ENCODE measurements at places on chromosomes 12 and 14.
A peak's percentile ranks its signal among the peaks of the same experiment; 100 is the strongest.

DNA sequence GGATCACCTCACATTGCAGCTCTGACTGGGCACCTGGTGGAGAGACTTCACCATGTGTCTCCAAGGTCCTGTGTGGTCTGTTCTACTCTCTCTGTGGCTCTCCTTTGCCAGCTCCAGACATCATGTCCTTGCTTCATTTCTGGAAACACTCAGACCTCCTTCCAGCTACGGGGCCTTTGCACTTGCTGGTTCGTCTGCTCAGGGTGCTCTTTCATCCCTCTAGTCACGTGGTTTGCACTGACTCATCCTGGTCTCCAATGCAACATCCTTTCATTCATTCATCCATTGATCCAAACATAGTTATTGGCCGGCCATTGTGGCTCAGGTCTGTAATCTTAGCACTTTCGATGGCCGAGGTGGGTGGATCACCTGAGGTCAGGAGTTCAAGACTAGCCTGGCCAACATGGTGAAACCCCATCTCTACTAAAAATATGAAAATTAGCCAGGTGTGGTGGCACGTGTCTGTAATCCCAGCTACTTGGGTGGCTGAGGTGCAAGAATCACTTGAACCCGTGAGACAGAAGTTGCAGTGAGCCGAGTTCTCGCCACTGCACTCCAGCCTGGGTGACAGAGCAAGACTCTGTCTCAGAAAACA lies 23.9 kb upstream of the CCDC63 start:
- DNase-seq = no peak

DNA sequence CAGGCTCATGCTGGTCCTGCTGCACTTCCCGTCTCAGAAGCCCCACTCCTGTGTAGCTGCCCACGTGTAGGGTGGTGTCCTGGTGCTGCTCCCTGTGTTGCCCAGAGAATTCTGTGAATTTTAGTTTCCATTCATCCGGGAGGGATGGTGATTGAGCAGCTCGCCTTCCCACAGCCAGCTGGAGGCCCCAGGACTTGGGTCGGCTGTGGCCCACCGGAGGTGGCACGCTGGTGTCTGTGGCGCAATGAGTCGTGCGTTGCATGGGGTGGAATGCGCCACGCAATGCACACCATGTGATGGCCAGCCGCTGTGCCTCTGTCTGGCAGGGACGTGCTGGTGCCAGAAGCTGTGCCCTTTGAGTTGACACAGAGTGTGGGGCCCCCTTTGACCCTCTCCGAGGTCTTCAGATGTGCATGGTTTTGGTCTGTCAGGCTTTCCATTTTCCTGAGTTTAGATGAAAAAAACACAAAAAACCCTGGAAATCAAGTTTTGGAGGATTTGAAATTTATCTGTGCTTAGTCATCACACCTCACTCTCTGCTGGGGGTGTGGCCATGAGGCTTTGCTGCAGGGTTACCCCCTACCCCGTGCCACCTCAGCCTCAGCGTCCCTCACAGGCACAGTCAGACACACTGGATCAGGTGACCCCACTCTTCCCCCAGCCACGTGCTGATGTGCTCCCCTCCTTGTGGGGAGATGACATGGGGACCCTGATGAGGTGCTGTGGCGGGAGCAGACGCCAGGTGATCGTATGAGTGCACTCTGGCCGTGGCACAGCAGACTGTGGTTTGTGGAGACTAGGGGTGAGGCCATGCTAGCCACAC lies 64.6 kb downstream of the EP400 start:
- no peak for DNase-seq

DNA sequence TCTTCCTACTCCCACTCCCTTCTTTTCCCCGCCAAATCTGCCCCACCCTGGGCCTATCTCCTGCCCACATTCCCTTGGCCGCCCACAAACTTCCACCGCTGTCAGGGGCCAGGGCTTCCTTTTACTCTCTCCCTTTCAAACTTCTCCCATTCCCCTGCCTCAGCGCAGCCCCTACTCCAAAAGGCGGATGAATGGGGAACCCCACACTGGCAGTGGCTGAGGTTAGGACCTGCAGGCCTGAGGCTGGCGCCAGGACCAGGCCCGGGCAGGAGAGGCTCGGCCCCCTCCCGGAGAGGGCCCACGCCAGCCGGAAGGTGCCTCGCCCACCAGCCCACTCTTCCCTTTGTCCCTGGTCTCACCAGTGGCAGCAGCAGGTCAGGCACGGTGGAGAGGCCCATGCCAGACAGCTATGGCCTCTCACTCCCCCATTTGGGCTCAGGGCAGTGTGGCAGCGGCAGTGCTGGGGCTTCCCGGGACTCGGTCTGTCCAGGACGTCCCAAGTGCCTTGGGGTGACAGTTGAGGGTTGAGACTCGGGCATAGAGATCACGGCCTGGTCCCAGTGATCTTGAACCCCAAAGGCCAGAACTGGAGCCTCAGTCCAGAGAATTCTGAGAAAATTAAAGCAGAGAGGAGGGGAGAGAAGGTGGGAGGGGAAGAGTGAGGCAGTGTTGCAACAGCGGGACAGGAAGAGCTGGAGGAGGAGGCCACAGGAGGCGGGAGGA lies at the start of gene TNFRSF1A:
TSS of gene TNFRSF1A (minus strand) at position 660 of the 723 bp plus-strand sequence. CDS start at position 398, 262 bp downstream.
- peak; percentile 85 for DNase-seq

DNA sequence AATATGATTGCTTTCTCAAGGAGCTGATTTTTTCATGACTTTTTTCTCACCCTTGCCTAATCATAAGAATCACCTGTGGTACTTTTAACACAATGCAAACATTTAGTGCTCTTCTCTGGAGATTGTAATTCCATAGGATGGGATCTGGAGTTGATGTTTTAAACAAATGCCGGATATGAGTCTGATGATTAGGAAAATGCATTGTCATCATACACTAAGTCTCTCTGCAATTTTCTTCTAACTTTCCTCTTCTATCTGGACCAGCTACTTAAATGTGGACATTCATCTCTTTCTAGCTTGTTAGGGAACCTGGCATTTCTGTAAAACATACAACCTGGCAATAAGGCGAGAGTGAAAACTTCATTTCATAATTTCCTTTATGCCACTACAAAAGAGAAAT lies 23.5 kb downstream of the PMCH start:
- DNase-seq = no peak

GRCh38 chr14:79599239-79599638 lies 612.1 kb downstream of the DIO2 start:
- no peak for DNase-seq

GRCh38 chr12:104751594-104751993 lies 206.5 kb downstream of the SLC41A2 start:
- DNase-seq = no peak

DNA sequence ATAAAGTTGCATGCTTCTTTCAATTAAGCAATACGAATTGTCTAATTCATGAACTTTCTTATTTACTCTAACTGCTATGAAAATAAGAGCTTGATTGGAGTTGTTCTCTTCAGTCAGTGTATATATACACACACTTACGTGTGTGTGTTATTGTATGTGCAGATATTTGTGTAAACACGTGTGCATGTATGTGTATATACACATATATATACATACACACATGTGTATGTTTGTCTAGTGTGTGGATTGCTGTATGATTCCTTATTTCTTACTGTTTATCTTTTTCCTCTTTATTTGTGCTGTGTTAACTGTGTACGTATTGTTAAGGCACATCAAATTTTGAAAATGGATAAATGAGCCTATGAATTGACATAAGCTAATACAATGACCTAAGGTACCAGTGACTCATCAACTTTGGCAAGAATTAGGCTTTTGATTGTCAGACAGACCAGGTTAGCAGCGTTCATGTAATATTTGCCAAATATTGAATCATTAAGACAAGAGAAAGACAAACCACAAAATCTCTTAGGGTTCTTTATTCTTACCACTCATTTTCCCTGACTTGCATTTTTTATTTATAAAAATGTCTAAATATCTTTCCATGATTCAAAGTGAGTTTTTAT lies 423.9 kb downstream of the SOX5 start:
- DNase-seq = no peak

- DNase-seq = no peak
These were observed 18.0 kb downstream of the DEPDC4 start for GRCh38 chr12:100248886-100249285.

- DNase-seq = no peak
These were observed 454.2 kb downstream of the AEBP2 start for GRCh38 chr12:19893514-19893913.

- DNase-seq = no peak
These were observed 96.9 kb downstream of the HELB start for GRCh38 chr12:66398931-66399910.

DNA sequence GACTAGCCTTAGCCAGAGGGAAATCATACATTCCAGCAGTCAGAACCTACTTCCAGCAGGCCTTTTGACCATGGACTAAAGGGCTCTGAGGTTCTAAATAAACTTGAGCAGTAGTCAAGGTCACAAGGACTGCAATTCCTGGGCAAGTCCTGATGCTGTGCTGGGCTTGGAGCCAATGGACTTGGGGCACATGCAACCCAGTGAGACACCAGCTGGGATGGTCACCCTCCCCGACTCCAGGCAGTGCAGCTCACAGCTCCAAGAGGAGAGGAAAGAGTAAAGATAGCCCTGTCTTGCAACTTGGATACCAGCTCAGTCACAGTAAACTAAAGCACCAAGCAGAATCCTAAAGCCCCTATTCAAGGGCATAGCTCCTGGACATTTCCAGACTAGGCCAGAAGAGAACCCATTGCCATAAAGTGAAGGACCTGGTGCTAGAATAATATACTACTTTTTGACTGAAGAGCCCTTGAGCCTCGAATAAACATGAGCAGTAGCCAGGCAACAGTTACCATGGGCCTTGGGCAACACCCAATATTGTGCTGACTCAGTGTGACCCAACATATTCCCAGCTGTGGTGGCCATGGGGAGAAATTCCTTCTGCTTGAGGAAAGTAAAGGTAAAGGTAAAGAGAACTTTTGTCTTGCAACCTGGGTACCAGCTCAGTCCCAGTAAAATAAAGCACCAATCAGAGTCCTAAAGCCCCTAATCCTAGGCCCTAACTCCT lies 226.2 kb upstream of the CLEC14A start:
- DNase-seq = no peak

GRCh38 chr14:64625386-64626232 lies 75.8 kb downstream of the PPP1R36 start:
- DNase-seq = no peak

DNA sequence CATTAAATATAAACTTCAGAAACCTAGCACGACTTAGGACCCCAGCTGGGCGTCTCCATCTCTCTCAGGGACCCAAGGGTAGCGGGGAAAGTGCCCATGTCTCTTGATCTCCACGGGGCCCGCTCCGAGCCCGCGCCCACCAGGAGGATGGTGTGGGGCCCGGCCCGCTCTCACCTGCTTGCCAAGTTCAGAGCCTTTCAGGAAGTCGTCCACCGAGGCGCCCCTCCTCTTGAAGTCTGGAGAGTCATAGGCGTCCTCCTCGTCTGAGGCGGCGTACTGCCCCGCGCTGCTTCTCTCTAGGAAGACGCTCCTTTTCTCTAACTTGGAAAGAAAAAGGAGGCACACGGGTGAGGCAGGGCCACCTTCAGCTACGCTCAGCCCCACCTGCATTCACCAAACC lies 96.9 kb downstream of the PIWIL1 start:
- DNase-seq = no peak

DNA sequence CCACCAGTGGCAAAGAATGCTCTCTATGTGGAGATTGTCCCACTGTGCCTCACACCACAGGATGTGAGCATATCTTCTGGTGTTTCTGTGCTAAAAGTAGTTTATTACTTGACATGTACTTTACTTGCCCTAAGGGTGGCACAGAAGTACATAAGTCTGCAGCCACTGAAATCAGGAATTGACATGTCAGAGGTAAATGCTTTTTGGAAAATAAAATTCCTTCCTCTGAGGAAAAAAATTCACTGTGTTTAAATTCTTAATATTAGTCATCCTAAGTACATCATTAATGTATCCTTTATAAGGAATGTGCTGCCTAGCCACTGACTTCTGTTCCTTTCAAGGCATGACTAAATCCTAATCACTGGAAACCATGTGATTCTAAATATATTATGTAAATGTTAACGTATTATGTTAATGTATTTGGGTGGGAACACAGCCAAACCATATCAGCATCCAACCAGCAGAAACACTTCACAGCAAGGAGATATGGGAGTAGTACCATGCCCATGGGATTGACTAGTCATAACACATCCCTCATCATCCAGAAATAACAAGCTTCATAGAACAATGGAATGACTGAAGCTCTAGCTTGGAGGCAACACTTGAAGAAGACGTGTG lies 239.7 kb upstream of the PPFIA2 start:
- no peak for DNase-seq

DNA sequence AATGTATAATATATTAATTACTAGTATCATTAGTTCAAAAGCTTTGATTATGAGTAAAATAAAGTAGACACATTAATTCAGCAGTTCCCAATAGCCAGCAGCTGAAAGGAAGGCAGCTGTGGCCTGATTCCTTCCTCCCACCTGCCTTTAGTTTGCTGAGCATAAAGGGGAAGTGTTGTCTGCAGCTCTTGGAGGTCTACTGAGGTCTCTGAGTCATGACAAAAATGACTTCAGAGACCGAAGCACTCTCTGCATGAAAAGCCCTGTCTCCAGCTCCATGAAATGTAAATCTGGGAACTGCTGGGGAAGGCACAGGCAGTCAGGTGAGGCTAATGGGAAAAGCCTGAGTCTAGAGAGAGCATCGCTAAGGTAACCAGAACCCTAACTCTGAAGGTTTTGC lies 165.4 kb downstream of the NRXN3 start:
- DNase-seq = no peak

DNA sequence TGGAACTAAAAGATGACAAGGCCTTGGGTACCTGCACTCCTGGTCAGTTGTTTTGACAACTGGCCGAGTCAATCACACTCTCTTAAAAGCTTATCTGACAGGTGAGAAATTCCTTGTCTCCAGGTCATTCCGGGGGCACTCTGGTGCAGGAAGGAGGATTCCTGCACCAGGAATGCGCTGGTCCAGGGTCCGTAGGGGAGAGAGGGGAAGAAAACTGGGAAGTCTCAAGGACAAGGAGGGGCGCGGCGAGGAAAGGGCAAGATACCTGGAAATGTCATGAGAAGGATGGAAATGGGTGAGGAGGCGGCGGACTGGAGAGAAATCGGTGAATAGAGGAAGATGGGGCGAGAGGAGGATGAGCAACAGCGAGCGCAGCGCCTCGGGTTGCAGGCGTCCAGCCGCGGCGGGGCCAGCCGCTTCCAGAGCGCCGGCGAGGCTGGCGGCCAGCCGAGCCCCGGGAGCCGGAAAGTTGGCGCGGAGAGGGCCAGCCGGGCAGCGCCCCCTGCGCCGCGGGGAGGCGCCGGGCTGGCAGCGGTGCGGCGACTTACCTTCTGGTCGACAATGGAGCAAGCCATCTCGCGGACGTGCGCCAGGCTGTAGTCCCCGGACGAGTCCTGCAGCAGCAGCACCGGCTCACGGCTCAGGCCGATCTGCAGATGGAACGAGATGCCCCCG lies 809 bp downstream of the PRKD1 start:
- peak; percentile 65 for DNase-seq

DNA sequence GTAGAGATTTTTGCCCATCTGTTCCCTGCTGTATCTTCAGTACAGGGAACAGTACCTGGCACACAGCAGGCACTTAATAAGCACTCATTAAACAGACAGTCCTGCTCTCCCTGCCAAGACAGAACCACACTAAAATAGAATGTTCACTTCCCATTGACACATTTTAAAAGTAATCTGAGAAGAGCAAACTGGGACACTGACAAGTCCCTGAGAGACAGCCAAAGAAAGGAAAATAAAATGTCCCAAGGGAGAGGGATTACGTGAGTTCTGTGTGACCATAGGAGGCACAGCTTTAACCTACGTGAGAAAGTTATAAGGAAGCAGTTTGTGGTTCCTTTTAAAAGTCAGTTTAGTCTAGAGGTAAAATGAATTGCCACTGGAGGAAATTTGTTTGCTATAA lies 43.9 kb upstream of the SYCP3 start:
- no peak for DNase-seq

GRCh38 chr12:46676396-46676795 lies 149.4 kb downstream of the SLC38A4 start:
- DNase-seq = no peak

Data from right atrium auricular region (tissue), 2 donors.